Progenitor cell of endocrine pancreas (in vitro differentiated cells): ENCODE measurements at places on chromosomes 5 and 9. TPM values are rescaled to one million over a fixed set of nuclear protein-coding genes. Genes with fewer than 3 reads are reported as not detected.

The MPDZ gene
- total RNA-seq = 65.1 and 67.2 TPM in 2 replicates

The SH3RF2 gene
- total RNA-seq = 16.7 and 17.6 TPM in 2 replicates

The IRX1 gene
- 2.4 and 2.6 TPM in 2 replicates for total RNA-seq

The FUBP3 gene
- total RNA-seq = 62.8 and 68.9 TPM in 2 replicates

The PDE6A gene
- total RNA-seq = 0.07 TPM in 1 of 2 replicates, not detected in the other

The PCDHB13 gene
- total RNA-seq = 6.8 and 7.4 TPM in 2 replicates

The PCA3 gene
- total RNA-seq = 0.22 and 0.31 TPM in 2 replicates

The TMEM174 gene
- total RNA-seq = not detected in 2 replicates

The SPOCK1 gene
- total RNA-seq = 32.9 and 41.4 TPM in 2 replicates

The GCNT4 gene
- 2.5 and 3.3 TPM in 2 replicates for total RNA-seq

The CNTNAP3 gene
- total RNA-seq = 1.6 and 1.7 TPM in 2 replicates

The IRGM gene
- total RNA-seq = not detected in 2 replicates

The SPINK6 gene
- not detected in 2 replicates for total RNA-seq

The PCDHB6 gene
- 2.4 and 2.7 TPM in 2 replicates for total RNA-seq

The GPR150 gene
- not detected in 2 replicates for total RNA-seq

GRCh38 chr9:103364753-103365152 lies 369.6 kb downstream of the CYLC2 start:
- no peak for DNase-seq
- no peak overlapping the region for H3K4me3 ChIP-seq
- H3K27me3 ChIP-seq = no peaks in the 10 kb centered on the region
- H3K27ac ChIP-seq = no peak overlapping the region
- no peaks in the 10 kb centered on the region for H3K36me3 ChIP-seq

- no peak overlapping the region for H3K27ac ChIP-seq
- no peaks in the 10 kb centered on the region for H3K4me1 ChIP-seq
- H3K36me3 ChIP-seq = no peaks in the 10 kb centered on the region
Observed at GRCh38 chr5:159231167-159231566, 21.8 kb upstream of the RNF145 start.

GRCh38 chr5:154291917-154292316 lies 101.4 kb downstream of the GALNT10 start:
- DNase-seq = no peak
- H3K4me1 ChIP-seq = peaks cover 51% of the 10 kb centered on the region
- H3K27me3 ChIP-seq = no peaks in the 10 kb centered on the region
- no peaks in the 10 kb centered on the region for H3K36me3 ChIP-seq
- no peak overlapping the region for H3K27ac ChIP-seq

- no peak for DNase-seq
- peaks cover 38% of the 10 kb centered on the region for H3K27me3 ChIP-seq
- no peak overlapping the region for H3K4me3 ChIP-seq
- peaks cover 22% of the 10 kb centered on the region for H3K4me1 ChIP-seq
- no peak overlapping the region for H3K27ac ChIP-seq
Observed at GRCh38 chr5:178790371-178790770, 59.9 kb upstream of the ZNF354A start.

- H3K27me3 ChIP-seq = no peaks in the 10 kb centered on the region
- H3K36me3 ChIP-seq = peaks cover 46% of the 10 kb centered on the region
- no peak for DNase-seq
- H3K4me3 ChIP-seq = no peak overlapping the region
- H3K27ac ChIP-seq = no peak overlapping the region
Observed at GRCh38 chr5:79619854-79620253, 7.6 kb downstream of the TENT2 start.

DNA sequence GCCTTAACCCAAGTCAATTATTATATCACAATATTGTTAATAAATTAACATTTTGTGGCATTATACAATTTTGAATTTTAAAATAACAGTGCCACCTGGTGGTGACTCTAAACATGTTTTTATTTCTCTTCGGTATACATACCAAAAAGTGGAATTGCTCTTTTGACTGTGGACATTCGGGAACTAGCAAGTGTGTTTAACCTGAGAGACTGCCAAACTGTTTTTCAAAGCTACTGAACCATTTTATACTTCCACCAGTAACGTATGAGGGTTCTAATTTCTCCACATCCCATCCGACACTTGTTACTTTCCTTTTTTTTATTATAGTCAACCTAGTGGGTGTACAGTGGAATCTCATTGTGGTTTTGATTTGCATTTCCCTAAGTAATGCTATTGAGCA lies 18.3 kb upstream of the HSDL2 start:
- no peaks in the 10 kb centered on the region for H3K27me3 ChIP-seq
- H3K27ac ChIP-seq = no peak overlapping the region
- H3K36me3 ChIP-seq = peaks cover 4% of the 10 kb centered on the region
- H3K4me3 ChIP-seq = no peak overlapping the region
- H3K4me1 ChIP-seq = no peaks in the 10 kb centered on the region

DNA sequence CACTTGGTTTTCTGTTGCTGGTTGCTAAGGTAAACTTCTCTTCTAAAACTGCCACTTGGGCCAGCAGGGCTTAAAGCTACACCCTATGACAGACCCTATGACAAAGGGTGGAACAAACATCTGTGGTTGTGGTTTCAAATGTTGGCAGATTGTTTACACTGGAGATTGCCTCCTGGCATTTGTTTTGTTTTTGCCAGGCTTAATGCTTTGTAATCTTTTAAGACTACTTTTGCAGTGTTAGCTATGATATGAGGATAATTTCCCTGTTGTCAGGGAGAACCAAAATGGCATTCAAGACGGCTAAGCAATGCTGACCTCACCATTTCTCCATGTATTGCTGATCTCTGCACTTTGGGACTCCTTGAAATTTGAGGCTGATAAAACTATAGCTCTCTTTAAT lies 50.3 kb downstream of the MAMDC2 start:
- no peak overlapping the region for H3K4me3 ChIP-seq
- H3K27ac ChIP-seq = no peak overlapping the region
- no peak for DNase-seq
- H3K36me3 ChIP-seq = no peaks in the 10 kb centered on the region

DNA sequence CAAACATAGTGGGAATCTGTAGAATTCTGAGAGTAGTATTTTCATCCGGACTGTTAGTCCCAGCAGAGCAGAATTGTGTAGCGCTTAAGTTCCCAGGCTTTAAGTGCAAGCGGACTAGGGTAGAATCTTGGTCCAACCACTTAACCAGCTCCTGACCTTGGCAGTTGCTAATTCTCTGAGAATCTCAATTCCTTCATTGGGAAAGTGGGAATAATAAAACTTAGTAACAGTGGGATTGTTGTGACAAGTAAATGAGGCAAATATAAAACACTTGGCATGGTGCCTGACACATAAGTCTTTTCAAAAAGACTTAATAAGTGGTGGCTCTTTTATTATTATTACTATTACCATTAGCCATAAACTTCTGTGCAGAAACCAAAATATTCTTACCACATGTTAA lies 8.4 kb upstream of the SLC1A3 start:
- H3K27me3 ChIP-seq = peaks cover 4% of the 10 kb centered on the region
- H3K4me1 ChIP-seq = no peaks in the 10 kb centered on the region
- H3K36me3 ChIP-seq = peaks cover 3% of the 10 kb centered on the region
- DNase-seq = no peak

DNA sequence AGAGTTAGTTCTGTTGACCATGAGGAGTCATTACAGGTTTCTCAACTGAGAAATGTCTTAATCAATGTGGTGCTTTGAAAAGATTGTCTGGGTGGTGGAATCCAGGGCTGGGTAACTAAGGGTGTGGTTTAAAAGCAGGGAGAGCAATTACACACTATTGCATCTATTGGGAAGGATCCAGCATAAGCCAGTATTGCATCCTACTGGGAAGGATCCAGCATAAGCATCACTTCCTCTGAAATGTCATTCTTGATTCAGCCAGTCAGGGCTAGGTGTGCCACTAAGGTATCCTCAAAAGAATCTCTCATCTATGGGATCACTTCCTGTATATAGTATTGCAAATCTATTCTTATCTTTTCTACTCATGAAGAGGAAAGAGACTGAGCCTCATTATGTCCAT lies 38.6 kb downstream of the ELOVL7 start:
- H3K36me3 ChIP-seq = peaks cover 1% of the 10 kb centered on the region
- no peak overlapping the region for H3K4me3 ChIP-seq
- DNase-seq = no peak
- H3K27me3 ChIP-seq = no peaks in the 10 kb centered on the region

- H3K4me1 ChIP-seq = peaks cover 15% of the 10 kb centered on the region
- H3K27me3 ChIP-seq = no peaks in the 10 kb centered on the region
- no peak for DNase-seq
Observed at GRCh38 chr9:94934816-94935328, 208.4 kb downstream of the AOPEP start.

- DNase-seq = no peak
- H3K4me3 ChIP-seq = no peak overlapping the region
- H3K36me3 ChIP-seq = no peaks in the 10 kb centered on the region
- no peak overlapping the region for H3K27ac ChIP-seq
Observed at GRCh38 chr5:94793113-94793815, 174.8 kb downstream of the SLF1 start.

DNA sequence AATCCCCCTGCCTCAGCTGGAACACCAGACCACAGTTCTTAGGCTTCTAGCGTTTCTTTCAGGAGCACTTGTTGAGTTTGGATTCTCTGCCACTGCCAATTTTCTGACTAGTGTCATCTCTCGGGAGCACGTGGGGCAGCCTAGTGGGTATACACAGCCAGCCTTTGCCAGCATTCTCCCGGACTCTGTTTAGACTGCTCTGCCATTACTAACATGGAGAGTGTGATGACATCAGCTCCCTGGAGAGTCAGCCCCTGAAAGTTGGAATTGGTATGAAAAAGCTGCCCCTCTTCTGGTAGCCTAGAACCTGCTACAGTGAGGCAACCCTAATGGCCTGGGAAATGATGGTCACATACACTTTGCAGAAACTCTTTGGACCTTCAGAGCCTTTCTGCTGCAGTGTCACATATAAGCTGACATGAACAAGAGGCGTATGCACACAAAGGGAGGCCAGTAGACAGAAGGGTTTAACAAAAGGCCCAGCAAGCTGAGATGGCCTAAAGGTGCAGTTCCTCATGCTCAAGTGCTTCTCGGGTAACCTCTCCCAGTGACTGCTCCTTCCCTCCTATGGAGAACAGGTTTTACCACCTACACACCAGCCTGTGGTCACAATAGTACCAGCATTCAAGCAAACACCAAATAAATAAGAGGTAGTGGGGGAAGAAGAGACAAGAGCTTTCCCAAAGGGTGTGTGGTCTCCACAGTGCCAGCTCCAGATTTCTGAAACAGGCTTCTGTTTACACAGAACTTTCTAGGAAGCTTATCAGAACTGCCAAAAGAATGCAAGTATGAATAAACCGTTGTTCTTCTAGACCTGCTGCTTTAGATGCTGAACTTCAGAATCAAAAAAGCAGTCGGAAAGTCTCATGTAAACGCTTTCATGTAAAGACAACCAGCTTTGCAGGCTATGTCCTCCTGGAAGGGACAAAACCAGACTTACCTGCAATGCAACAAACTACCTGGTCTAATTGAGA lies 16.5 kb downstream of the SPACA9 start:
- H3K27ac ChIP-seq = no peak overlapping the region
- peaks cover 9% of the 10 kb centered on the region for H3K4me1 ChIP-seq
- no peak overlapping the region for H3K4me3 ChIP-seq
- DNase-seq = no peak

GRCh38 chr9:38119560-38120236 lies 50.7 kb upstream of the SHB start:
- no peaks in the 10 kb centered on the region for H3K36me3 ChIP-seq
- peaks cover 14% of the 10 kb centered on the region for H3K4me1 ChIP-seq
- H3K27ac ChIP-seq = no peak overlapping the region
- no peak for DNase-seq
- peaks cover 6% of the 10 kb centered on the region for H3K27me3 ChIP-seq
- H3K4me3 ChIP-seq = no peak overlapping the region

- H3K36me3 ChIP-seq = no peaks in the 10 kb centered on the region
- no peak overlapping the region for H3K4me3 ChIP-seq
- DNase-seq = no peak
- H3K27ac ChIP-seq = no peak overlapping the region
- H3K27me3 ChIP-seq = no peaks in the 10 kb centered on the region
Observed at GRCh38 chr5:132426525-132427138, 57.1 kb downstream of the SLC22A5 start.
